ENCODE measurements at places on chromosomes 3 and 15. TPM values are rescaled to one million over a fixed set of nuclear protein-coding genes. Genes with fewer than 3 reads are reported as not detected.
A peak's percentile ranks its signal among the peaks of the same experiment; 100 is the strongest.

Gene DUOXA1
- 0.29 TPM for total RNA-seq

Gene STARD5
- 6.5 TPM for total RNA-seq

Gene HCN4
- not detected for total RNA-seq

Gene ISL2
- 0.29 TPM for total RNA-seq

Gene CD96
- total RNA-seq, result under 0.01 TPM

DNA sequence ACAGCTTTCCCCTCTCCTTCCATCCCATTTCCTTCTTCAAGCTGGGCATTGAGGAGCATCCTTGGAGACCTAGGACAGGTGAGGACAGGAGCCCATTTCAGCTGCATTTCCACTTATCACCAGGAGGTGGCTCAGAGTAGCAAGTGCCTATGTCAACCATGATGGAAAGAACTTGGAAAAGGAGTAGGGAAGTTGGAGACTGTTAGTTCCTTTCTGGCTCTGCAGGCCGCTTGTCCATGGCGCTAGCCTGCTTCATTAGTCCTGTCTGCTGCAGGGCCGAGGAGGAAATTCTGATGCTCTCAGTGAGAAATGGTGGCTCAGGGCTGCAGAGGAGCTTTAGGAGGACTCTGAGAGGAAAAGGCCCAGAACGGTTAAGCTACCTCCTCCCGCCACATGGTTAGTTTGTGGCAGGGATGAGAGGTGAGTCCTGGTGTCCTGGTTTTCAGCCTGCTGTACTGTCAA is 7.0 kb upstream of the CD276 start:
- H3K27ac ChIP-seq, result no peak overlapping the region
- H3K36me3 ChIP-seq, result no peaks in the 10 kb centered on the region
- no peak overlapping the region for H3K4me3 ChIP-seq

- H3K4me1 ChIP-seq, result no peaks in the 10 kb centered on the region
- H3K27ac ChIP-seq, result no peak overlapping the region
- no peak overlapping the region for H3K4me3 ChIP-seq
- peaks cover 40% of the 10 kb centered on the region for H3K36me3 ChIP-seq
- DNase-seq, result peak; percentile 29
These were observed 8.9 kb downstream of the MCM2 start for GRCh38 chr3:127606981-127607595.

DNA sequence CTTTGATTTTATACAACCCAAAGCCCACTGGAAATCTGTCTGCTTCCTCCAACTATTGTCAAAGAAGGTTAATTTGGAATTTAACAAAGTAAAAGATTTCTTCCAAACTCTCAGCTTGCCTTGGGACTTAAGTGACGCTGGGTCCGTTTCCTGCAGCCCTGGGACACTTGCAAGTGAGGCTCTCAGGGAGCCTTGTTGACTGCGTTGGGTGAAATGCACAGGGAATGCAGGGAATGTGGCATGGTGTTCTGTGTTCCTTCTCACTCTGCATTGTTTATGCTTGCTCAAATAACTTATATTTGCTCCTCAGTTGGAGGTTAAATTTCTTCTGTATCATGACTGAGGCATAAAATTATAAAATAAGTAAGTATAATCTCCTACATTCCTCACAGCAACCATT is 60.9 kb upstream of the TJP1 start:
- no peak overlapping the region for H3K4me3 ChIP-seq
- peaks cover 8% of the 10 kb centered on the region for H3K4me1 ChIP-seq
- no peak for DNase-seq
- H3K36me3 ChIP-seq, result no peaks in the 10 kb centered on the region
- no peaks in the 10 kb centered on the region for H3K27me3 ChIP-seq

GRCh38 chr3:151152455-151153079 is 50.4 kb downstream of the GPR171 start:
- H3K4me1 ChIP-seq, result no peaks in the 10 kb centered on the region
- no peaks in the 10 kb centered on the region for H3K36me3 ChIP-seq
- H3K27me3 ChIP-seq, result peaks cover 16% of the 10 kb centered on the region
- no peak overlapping the region for H3K4me3 ChIP-seq
- H3K27ac ChIP-seq, result no peak overlapping the region
- DNase-seq, result no peak

DNA sequence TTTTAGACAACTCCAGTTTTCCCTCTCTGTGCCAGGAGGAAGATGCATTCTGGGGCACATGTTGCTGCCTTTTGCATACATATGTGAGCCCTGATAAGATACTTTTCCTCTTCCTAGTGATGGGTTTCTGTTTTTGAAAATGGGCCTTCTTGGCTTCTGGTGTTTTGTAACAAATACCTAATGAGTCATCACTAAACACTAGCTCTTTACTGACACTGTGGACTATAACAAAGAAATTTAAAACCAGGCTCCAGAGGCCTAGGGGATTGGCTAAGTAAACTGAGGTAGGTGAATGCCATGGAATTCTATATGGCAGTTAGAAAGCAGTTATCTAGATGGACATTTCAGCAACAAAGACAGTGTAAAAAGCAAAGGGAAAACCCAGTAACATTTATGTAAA is 93.4 kb upstream of the NR2E3 start:
- H3K4me1 ChIP-seq, result peaks cover 3% of the 10 kb centered on the region
- H3K4me3 ChIP-seq, result no peak overlapping the region
- H3K27me3 ChIP-seq, result no peaks in the 10 kb centered on the region
- no peak for DNase-seq

DNA sequence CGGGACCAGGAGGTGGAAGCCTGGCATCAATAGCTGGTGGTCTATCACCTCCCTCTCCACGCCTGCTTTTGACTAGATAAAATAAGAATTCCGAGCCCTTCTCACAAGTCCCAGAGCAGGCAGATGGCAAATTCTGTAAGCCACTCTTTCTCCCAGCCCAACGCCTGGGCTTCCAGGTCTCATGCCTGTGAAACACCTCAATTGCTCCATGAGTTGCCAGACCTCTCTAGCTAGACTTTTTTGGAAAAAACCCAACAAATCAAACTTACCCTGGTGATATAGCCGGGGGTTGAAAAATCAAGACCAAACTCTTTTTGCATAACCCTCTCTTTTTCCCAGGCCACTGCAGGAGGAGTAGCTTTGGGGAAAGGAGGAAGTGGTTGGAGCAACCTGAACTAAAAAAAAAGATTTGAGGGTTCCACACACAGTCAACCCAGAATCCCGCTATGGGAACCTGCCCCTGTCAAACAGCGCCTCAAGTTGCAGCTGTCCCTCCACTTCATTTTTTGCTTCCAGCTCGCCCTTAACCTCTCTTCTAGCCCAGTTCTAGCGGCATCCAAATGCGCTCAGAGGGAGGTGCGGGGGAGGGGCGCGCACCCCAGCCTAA is 7.0 kb downstream of the BHLHE40 start:
- H3K4me3 ChIP-seq, result peak overlapping the region; percentile 68
- H3K4me1 ChIP-seq, result peaks cover 65% of the 10 kb centered on the region
- H3K27me3 ChIP-seq, result no peaks in the 10 kb centered on the region
- H3K36me3 ChIP-seq, result peaks cover 37% of the 10 kb centered on the region
- H3K27ac ChIP-seq, result peak overlapping the region; percentile 92

DNA sequence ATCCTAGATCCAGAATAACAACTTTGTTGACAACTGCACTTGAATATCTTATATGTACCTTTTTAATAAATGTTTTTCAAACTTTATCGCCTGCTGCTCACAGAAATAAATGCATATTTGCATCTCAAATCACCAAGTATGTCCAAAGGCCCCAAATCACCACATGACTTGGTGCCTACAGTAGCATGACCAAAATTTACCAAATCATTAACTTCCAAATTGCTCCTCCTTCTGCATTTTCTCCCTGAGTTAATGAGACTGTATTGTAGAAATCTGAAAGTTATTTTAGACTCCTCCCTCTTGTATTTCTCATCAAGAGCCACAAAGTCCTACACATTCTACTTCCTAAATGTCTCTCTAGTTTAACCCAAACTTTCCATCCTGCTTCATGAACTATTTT is 635.5 kb upstream of the NAALADL2 start:
- peaks cover 4% of the 10 kb centered on the region for H3K4me1 ChIP-seq
- H3K27me3 ChIP-seq, result no peaks in the 10 kb centered on the region
- no peak overlapping the region for H3K27ac ChIP-seq
- H3K36me3 ChIP-seq, result no peaks in the 10 kb centered on the region
- DNase-seq, result no peak

DNA sequence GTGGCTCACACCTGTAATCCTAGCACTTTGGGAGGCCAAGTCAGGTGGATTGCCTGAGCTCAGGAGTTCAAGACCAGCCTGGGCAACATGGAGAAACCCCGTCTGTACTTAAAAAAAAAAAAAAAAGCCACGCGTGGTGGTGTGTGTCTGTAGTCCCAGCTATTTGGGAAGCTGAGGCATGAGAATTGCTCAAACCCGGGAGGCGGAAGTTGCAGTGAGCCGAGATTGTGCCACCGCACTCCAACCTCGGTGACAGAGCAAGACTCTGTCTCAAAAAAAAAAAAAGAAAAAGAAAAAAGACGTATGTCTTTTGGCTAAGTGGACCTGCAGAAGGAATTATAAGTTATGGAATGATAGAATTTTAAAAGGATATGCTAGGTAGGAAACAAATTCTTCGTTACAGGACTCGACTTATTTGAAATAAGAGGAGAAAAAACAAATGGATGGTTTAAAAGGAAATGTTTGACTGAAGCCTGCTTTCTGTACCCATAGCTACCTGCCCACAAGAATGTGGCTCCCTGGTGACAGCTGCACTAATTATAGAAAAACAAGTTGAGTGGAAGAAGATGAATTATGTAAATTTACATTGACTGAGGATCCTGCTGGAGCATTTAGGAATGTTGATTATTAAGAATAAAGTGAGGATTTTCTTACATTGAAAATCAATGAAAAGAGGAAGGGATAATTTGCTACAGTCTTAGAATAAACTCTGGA is 36.0 kb upstream of the SKIL start:
- DNase-seq, result no peak
- H3K27ac ChIP-seq, result no peak overlapping the region

- H3K4me3 ChIP-seq, result no peak overlapping the region
- H3K4me1 ChIP-seq, result peaks cover 38% of the 10 kb centered on the region
- no peak for DNase-seq
These were observed 120.0 kb downstream of the FNDC3B start for GRCh38 chr3:172159376-172159775.

GRCh38 chr3:100402891-100403290 is 1.6 kb downstream of the LNP1 start:
- H3K27ac ChIP-seq, result peak overlapping the region; percentile 100
- H3K4me1 ChIP-seq, result peaks cover 29% of the 10 kb centered on the region
- peak overlapping the region; percentile 90 for H3K4me3 ChIP-seq
- no peaks in the 10 kb centered on the region for H3K27me3 ChIP-seq
- DNase-seq, result no peak
- H3K36me3 ChIP-seq, result no peaks in the 10 kb centered on the region

- no peak overlapping the region for H3K4me3 ChIP-seq
- no peaks in the 10 kb centered on the region for H3K4me1 ChIP-seq
These were observed 18.3 kb downstream of the SLC12A8 start for GRCh38 chr3:125194061-125194848.
